Foreskin fibroblast (primary cell): ENCODE measurements at places on chromosomes 16 and 17.
A peak's percentile ranks its signal among the peaks of the same experiment; 100 is the strongest.

- no peak for DNase-seq
These were observed 24.0 kb upstream of the CDC42EP4 start for GRCh38 chr17:73335591-73336407.

- DNase-seq, result no peak
These were observed 883.6 kb downstream of the KCNJ2 start for GRCh38 chr17:71052971-71053370.

- DNase-seq, result peak; percentile 13
These were observed 14.4 kb upstream of the FBXO47 start for GRCh38 chr17:38981636-38982035.

DNA sequence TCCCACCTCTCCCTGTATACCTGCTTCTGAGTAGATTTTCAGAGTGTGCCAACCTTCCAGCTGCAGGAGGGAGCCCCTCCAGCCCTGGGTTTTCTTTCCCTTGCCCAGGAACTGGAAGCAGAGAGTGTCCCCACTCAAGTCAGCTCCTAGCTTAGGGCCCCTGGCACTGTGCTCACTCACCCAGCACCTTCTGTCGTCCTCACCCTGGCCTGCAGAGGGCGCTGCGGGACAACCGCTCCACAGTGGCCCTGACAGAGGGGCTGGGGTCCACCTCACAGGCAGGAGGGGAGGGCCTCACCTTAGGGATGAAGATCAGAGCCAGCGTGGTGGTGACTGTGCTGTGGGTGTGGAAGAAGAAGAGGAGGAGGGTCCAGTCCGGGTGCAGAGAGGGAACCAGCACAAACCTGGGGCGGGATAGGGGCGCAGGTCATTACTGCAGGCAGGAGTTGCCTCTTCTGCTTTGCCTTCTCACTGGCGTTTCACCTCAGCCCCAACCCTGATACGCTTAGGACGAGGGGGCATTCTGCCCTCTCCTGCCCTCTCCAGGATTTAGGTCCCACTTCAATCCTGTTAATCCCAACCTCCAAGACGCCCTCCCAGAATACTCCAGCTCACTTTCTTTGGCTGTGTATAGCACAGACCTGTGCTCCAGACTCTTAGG, 10.0 kb downstream of the GPR179 start:
- DNase-seq, result no peak

GRCh38 chr16:87324411-87325275, 7.5 kb upstream of the C16orf95 start:
- DNase-seq, result peak; percentile 33

- no peak for DNase-seq
These were observed 38.5 kb upstream of the NOL11 start for GRCh38 chr17:67679225-67679624.

- DNase-seq, result no peak
These were observed 47.1 kb downstream of the WSB1 start for GRCh38 chr17:27341041-27341471.

- DNase-seq, result no peak
These were observed 10.2 kb upstream of the BCAR1 start for GRCh38 chr16:75261590-75262078.

GRCh38 chr16:66801320-66802105, at the start of gene TERB1:
TSS of gene TERB1 (minus strand) at chr16:66801584. CDS start at chr16:66796798, 4,786 bp downstream.
- DNase-seq, result no peak

DNA sequence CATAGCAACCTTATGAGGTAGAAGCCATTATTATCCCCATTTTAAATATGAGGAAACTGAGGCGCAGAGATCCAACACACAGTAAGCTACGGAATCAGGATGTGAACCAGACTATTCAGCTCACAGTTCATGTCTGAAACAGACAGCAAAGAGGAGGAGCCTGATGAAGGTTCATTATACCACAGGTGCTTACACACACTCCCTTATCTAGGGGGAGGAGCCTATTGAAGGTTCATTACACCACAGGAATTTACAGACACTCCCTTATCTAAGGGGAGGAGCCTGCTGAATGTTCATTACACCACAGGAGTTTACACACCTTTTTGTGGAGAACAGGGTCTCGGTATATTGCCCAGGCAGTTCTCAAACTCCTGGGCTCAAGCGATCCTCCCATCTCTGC, 21.9 kb downstream of the C16orf95 start:
- DNase-seq, result no peak

DNA sequence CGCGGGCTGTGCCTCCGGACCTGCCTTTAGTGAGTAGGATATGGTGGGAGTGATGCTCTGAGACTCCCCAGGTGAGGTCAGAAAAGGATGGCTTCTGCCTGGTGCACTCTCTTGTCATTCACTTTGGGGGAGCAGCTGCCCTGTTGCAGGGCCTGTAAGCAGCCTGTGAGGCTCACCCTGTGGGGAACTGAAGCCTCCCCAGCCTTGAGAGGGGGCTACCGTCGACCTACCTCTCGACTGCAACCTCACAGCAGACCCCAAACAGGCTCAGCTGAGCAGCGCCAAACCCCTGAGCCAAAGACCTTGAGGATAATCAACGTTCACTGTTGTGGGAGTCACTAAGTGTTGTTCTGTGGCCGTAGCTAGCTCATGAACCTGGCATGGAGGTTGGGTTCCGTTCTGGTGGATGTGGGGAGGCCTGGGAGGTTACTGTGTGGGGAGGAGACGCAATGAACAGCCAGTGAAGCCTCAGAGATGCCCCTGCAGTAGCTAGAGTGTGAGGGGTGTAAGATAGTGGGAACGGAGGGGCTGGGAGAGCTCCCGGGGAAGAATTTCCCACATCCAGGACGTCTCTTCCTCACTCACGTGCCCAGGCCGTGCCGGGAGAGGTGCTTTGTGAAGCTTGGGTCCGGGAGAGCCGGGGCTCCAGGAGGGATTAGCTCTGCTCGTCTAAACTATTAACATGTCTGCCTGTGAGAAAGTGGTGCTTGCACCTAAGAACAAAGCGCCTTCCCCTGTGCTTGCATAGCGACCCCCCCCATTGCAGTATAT, 38.8 kb downstream of the METRNL start:
- no peak for DNase-seq

DNA sequence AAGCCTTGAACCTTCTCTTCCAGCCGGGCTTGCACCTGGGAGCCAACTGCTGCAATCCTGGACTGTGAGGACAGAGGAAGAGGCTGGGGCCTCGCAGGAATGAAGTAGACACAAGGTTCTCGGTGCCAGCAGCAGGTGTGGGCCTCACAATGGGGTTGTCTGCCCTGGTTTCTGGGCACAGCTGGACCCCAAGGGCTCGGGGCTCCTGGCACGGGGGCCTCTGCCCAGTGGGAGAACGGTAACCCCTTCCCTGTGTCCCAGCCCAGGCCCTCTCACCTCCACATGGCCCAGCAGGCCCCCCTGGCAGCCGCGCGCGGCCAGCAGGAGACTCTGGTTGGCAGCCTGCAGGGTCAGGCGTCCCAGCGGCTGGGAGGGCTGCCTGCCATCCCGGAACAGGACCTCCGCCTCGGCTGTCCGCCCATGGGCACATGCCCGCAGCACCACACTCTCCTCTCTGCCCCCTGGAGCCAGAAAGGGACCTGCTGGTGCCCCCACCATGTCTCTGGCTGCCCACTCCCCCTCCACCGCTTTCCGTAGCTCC, 46.9 kb downstream of the RMI2 start:
- no peak for DNase-seq

- peak; percentile 83 for DNase-seq
These were observed 5.2 kb downstream of the BAIAP2 start for GRCh38 chr17:81039854-81040758.

GRCh38 chr17:6903326-6903900, 71.9 kb upstream of the TEKT1 start:
- DNase-seq, result no peak
